Fibroblast of lung (primary cell): ENCODE measurements at places on chromosomes 5 and 9. TPM values are rescaled to one million over a fixed set of nuclear protein-coding genes. Genes with fewer than 3 reads are reported as not detected.

Gene RAB3C
- not detected in 2 replicates for total RNA-seq

- DNase-seq = no peak
Measured at GRCh38 chr5:169160405-169160901, 140.5 kb downstream of the SLIT3 start.

Gene LSM11
- 2.1 and 3.1 TPM in 2 replicates for total RNA-seq

Gene PCDHB15
- total RNA-seq = 0.77 and 1.8 TPM in 2 replicates

Gene IL31RA
- total RNA-seq = 2.1 and 2.6 TPM in 2 replicates

Gene HTR4
- not detected in 2 replicates for total RNA-seq

- DNase-seq = peak; percentile 93
Measured at GRCh38 chr9:96513622-96514021, 63.7 kb downstream of the HABP4 start.

DNA sequence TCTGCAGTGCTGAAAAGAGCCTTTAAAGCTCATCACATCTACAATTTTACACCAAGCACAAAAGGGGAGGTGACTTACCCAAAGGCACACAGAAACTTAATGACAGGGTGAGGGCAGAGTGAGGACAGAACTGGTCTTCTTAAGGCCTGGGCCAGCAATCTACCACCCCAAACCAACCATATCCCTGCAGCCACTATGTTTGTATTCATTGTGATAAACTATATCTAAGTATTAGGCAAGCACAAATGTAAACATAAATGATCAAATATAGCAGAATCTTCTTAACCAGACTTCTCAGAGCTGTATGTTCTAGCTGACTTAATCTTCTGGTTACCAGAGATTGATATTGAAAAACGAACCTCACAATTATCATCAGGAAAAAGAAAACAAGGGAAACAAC lies 47.9 kb upstream of the RNF38 start:
- no peak for DNase-seq

GRCh38 chr9:110835859-110836271 lies 167.3 kb downstream of the MUSK start:
- DNase-seq = peak; percentile 86

Gene MARCHF11
- total RNA-seq = not detected in 2 replicates

Gene CXCL14
- total RNA-seq = 0.17 and 0.26 TPM in 2 replicates

DNA sequence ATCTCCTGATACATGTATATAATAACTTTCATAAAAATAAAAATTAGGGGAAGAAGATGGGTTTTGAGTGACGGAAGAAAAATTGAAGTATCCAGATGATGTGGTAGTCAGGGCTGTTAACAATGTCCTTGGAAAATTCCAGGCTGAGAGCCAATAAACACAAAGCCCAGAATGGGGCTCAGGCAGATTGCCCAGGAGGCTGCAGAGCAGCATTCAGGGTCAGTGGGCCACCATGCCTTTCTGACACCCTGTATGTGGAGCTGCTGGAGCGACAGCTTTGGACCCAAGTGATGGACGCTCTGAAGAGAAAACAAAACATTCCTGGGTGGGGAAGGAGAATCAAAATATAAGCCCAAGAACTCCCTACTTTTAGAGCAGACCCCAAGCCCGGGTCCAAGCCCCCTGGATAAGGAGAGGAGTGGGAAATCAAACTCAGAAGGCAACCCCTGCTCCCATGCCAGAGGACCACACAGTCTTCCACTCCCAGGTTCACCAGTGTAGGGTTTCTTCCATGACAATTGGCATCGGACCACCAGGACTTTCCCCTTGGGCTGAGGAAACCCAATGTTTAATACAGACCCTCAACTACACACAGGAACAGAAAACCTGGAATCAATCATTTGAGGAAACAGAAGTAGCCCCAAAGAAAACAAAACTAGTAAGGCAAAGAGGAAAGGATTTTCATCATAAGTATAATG lies 45.7 kb upstream of the SPATA31C2 start:
- DNase-seq = peak; percentile 25

DNA sequence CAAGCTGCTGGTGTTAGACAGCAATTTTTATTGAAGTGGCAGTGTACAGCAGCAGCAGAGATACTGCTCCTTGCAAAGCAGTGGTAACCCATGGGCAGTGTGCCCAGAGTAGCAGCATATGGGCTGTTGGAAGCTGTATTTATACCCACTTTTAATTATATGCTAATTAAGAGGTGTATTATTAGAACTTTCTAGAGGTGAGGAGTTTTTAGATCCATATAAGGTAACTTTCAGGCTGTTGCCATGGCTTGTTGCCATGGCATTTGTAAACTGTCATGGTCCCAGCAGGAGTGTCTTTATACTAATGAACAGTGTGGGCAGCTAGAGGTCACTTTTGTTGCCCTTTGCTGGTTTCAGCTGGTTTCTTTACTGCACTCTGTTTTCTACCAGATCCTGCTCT lies 3.7 kb upstream of the PJA2 start:
- DNase-seq = peak; percentile 82

DNA sequence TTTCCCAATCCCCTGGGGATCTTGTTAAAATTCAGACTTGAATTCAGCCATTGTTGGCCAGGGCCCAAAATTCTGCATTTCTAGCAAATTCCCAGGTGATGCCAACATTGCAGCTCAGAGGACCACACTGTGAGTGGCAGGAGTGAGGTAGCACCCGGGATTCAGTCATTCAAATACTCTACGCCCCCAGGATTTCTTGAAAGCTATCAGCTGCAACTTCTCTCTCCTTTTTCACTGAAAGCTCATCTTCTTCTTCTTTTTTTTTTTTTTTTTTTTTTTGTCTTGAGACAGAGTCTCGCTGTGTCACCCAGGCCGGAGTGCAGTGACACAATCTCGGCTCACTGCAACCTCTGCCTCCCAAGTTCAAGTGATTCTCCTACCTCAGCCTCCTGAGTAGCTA lies 19.3 kb upstream of the ANKH start:
- DNase-seq = no peak

DNA sequence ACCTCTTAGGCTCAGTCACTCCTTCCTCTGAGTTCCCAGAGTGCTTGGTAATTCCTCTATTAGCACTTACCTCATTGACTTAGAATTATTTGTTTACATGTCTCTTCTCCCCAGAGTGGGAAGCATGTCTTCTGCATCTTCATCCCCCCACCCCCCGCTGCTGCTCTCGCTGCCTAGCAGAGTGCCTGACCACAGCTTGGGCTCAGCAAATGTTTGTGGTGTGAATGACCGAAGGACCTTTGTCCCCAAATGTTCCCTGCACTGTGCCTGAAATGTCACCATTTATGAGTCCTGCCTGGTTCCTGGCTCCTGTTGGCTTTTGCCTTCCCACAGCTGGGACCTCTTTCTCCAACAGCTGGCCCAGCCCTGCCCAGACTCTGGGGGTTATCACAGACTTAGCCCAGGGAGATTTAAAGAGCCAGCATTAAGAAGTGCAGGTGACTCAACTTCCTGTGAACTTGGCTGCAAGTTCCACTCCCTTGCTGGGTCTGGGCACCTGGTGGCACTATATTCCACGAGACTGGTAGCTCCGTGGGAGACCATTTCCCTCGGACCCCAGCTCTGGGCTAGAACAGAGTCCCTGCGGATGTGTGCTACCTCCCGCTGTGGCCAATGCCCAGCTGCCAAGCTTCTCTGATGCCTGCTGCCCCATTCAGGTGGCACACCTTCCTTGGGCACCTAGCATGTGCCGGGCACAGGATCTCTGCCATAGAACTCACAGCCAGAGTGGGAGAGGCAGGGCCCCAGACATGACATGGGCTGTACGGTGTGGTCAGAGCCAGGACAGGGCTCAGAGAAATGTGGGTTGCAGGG lies 1.8 kb upstream of the HMCN2 start:
- DNase-seq = peak; percentile 33

DNA sequence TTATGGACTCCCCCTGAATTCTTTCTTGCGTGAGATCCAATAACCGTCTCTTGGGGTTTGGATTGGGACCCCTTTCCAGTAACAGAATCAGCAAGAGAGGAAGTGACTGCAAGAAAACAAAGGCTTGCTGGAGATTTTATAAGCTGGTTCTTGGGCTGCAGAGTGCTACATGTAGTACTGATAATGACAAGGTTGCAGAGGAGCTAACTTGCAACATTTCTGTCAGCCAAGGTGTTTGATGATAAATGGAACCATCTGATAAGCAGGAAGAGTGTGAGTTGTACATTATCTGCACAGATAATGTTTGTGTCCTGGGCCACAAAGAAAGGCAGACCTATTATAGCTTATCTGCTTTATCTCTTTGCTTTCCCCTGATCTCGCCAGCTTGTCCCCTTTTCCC lies 37.1 kb downstream of the DNAJB5 start:
- DNase-seq = no peak

GRCh38 chr9:131530546-131530919 lies 530 bp downstream of the UCK1 start:
- DNase-seq = peak; percentile 18

DNA sequence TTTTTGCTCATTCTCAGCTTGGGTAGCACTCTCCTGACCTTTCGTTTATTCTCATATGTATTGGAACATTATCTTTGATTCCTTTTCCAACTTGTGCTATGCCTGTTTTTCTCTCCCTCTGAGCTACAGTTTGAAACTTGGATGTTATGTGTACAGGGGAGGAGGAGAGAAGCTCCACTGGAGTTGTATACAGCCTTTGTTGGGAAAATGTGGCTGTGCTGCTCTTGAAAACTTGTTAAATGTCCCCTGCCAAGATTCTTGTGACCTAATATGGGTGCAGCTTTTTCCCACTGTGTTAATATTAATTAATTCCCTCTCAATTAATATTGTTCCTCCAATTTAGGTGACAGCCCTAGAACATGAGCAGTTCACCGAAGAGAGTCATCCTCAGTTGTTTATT lies 235.4 kb downstream of the AOPEP start:
- DNase-seq = no peak

GRCh38 chr5:135332519-135333150 lies 66.4 kb downstream of the MACROH2A1 start:
- peak; percentile 85 for DNase-seq

DNA sequence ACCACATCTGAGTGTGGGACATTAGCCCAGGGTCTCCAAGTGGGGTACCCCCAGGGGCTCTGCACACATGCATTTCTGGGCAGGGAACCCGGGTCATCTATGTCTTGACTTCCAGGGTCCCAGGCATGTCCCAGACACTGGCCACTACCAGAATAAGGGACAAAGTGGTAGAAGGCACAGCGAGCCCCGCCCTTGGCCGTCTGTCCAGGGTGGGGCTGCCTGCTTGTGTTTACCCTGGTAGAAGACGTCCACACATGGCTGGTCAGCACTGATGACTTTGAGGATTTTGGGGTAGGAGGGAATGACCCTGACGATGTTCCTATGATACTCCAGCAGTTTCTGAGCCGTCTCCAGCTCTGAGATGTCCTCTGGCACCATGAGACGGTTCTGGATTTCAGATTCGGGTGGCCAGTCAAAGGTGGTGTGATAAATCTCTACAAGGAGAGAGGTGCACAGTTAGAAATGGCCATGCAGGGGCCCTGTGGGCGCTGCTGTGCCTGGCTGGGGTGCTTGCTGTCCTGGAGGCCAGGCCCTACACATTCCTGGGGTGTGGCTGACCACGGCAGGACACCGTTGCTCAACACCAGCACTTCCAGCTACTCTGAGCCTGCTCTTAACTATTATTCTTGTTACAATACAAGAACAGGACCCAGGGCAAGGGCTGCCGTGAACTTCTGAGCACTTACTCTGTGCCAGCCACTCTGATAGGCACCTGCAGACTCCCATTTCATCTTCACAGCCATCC lies 51.3 kb downstream of the AK8 start:
- no peak for DNase-seq

DNA sequence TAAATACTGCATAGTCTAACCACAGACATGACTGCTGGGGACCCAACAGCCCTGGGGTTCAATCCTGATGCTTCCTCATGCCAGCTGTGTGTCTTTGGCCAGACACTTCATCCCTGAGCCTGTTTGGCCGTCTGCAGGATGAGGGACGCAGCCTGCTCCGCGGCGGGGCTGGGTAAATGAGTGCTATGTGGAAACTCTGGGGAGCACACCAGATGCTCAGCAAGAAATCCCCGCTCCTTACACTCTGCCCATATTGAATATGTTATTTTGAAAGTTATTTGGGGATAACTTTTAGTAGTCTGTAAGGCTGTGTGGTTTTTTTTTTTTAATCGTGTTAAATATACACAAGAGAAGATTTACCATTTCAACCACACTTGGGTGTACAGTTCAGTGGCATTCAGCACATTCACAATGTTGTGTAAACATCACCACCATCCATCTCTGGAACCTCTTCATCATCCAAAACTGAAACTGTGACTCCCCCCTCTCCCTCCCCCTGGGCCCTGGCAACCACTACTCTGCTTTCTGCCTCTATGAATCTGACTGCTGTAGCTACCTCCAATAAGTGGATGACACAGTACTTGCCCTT lies 42.7 kb downstream of the SH3PXD2B start:
- peak; percentile 88 for DNase-seq

GRCh38 chr5:138778234-138778633 lies 25.0 kb downstream of the CTNNA1 start:
- no peak for DNase-seq

GRCh38 chr9:91790917-91791316 lies 159.1 kb downstream of the ROR2 start:
- peak; percentile 65 for DNase-seq

Gene SHISAL2B
- not detected in 2 replicates for total RNA-seq

GRCh38 chr5:17218353-17219005 lies 1.0 kb downstream of the BASP1 start:
- peak; percentile 66 for DNase-seq

DNA sequence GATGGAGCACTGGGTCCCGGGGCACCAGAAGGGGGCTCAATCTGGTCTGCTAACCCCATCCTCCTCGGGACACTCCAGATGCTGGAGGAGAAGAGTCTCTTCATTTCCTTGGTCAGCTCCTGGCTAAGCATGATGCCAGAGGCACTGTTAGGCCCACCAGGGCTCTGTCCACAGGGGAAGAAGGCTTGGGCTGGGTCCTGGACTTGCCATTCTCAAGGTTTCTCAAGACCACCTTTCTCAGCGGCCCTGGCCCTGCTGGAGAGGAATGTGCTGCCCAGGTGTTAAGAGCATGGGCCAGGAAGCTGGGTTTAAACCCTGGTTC lies 7.9 kb downstream of the SH2D3C start:
- DNase-seq = no peak

DNA sequence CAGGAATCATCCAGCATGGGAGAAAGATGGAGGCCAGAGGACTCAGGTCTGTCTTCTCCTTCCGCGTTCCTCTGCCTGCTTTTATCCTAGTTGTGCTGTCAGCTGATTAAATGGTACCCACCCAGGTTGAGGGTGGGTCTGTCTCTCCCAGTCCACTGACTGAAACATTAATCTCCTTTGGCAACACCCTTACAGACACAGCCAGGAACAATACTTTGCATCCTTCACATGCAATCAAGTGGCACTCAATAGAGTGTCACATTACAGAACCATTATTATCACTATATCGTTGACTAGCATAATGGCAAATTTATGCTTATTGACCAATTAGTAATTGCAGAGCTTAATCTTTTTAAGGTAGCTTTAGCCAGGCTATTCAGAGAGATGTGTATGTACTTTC lies 64.8 kb downstream of the UNC13B start:
- DNase-seq = no peak

DNA sequence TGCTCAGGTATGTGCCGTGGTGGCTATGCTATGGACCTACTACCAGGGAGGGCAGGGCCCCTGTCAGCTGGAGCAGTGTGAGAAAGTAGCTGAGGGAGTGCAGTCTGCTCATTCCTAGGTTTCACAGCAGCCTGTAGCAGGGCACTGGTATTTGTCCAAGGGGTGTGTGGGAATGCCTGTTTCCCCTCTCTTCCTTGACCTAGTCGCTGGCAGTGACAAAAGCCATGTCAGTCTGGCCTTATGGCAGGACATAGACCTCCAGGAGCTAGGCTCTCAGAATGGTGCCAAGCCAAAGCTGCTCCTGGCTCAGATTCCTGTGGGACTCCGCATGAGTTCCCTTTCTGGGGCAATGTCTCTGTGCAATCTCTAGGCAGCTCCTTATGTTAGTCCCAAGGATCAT lies 253.9 kb upstream of the TYRP1 start:
- DNase-seq = no peak
